ENCODE measurements at places on chromosomes 5 and 9.
A peak's percentile ranks its signal among the peaks of the same experiment; 100 is the strongest.

- no peak for DNase-seq
These were observed 44.4 kb downstream of the DROSHA start for GRCh38 chr5:31487506-31487905.

- DNase-seq = no peak
These were observed 136.4 kb downstream of the C9orf50 start for GRCh38 chr9:129484352-129485000.

- DNase-seq = no peak
These were observed 12.9 kb downstream of the RASGRF2 start for GRCh38 chr5:80973027-80973426.

- peak; percentile 94 for DNase-seq
These were observed 77.3 kb downstream of the MAMDC2 start for GRCh38 chr9:70120834-70121510.

GRCh38 chr5:42982107-42982622 lies 58.0 kb downstream of the ANXA2R start:
- DNase-seq = no peak

DNA sequence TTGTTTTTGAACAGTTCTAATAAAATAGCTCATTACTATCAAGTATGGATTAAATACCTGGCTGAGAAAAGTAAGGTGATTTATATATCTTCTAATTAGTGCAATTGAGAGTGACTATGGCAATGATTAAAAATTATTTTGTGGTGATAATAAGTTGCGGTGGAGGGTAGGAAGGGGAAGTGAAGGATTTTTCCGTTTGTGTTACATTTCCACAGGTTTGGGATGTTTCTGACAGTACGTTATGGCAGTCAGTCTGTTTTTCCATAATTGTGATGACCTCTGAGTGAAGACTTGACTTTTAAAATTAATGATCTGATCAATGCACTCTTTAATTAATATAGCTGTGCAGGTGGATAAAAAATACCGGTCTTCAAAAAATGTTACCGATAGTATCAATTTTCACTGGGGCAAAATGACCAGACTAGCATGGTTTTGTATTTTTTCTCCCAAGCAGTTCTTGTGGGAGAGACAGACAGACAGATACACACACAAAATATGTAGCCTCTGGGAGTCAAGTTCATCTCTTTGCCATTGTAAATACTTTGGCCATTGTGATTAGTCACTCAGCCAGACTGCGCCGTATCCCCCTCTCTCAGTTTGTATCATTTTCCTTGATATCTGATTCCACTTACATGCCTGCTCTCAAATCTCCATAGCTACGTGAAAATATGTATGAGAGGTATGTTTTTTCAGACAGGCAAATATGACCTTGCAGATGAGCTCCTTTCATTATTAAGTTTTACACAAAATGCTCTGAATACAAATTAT lies 60.2 kb downstream of the ARHGAP26 start:
- peak; percentile 46 for DNase-seq

DNA sequence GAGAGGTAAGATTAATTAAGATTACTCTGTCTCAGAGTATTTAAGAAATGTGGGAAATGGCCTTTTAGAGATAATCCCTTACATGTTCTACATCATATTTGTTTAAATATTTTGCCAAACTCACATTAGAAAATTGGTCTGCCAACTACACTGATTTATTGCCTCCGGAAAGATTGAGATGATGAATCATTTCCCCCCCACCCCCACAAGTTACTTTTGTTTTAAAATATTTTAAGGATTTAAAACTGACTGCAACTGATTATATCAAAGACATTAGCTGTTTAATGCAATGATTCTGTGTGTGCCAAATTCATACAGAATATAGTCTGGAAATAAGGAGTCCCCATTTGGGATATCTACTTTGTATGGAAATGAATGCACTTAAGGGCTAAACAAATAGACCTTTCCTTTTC lies 674.4 kb downstream of the PRR16 start:
- no peak for DNase-seq

DNA sequence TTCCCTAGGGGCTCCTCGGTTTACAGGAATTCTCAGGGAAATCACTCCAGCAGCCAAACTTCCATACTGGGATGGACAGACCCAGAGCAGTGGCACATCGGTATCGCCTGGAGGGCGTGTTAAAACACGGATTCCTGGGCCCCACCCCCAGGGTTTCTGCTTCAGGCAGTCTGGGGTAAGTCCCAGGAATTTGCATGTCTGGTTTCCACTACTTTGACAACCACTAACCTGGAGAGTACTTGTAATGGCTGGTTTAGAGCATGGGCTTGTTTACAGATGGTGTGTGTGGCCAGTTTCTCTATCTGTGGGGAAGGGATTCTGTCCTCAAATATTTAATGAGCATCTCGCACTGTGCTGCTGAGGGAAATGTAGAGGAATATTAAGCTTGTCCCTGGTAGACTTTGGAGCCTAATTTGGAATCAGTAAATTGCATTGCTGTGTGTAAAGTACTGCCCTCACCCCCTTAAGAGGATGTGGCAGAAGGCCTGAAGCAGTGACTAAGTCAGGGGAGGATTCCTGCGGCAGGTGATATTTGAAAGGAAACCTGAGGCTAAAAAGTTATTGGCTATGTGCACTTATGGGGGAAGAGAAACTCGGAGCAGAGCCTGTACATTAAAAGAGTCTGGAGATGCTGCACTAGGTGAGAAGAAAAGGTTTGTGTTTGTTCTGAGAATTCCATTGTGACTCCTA lies 18.6 kb upstream of the TJP2 start:
- DNase-seq = no peak

DNA sequence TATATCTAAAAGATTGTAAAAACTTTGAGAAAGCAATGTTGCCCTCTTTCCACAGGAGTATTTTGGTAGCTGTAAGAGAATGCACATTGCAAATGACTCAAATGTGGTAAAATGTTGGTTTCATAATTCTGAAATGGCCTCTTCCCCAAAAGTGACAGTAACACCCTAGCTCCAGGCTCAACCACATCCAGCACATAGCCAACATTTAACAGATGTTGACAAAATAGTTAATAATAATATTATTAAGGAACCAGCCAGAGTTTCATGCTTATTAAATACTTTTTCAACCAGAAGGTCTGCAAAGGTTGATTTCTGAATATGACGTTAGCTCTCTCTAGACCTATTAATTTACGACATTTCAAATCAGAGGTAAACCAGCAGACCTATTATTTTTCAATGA lies 1.3 kb downstream of the ANXA1 start:
- DNase-seq = peak; percentile 71

GRCh38 chr5:51598026-51598425 lies 214.8 kb downstream of the ISL1 start:
- no peak for DNase-seq

All from AG10803 (cell line).